Stimulated activated CD4-positive, alpha-beta T cell treated with anti-CD3 and anti-CD28 coated beads, Interleukin-1b, Interleukin-23, amount 100 ng/mL, for 24 hours (primary cell): ENCODE measurements at places on chromosomes 2 and 18.

DNA sequence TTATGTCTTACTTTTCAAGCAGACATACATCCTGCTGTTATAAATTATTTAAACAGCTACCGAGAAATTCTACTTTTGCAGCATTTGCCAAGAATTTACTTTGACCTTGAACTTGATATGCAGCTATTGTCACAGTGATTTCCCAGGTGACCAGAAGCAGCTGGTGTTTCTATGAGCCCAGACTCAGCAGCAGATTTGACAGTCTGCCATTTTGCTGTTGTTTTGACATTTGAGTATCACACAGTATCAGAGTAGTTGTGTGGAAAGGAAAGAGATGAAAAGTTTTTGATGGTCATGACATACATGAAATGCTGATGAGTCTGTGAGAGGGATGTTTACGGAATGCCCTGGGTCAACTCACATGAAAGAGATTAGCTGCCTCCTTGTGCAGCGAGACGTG is 6.6 kb upstream of the CCDC195 start:
- no peak for DNase-seq

DNA sequence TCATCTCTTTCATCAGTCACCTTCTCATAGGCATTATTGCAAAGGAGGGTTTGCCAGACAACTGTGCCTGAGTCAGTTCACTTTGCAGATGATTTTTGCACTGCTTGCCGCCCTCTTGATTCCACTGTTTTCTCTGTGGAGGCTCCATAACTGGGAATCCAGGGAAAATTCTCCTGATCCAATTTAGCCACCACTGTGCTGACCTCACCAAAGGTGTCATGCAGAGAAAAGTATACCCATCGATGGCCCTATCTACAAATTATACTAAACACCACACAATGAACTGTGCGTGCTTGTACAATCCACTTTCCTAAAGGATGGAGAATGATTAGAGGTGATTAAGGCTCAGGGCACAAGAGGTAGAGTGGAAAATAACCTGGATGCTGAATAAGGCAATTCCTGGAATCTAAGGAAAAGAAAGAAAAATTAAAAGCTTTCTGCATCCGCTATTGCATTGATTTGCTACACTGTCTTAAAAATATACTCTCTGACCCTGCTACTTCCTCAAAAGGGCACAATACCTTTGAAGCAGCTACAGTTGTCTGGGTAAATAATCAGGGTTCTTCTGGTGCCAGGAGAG is 409.4 kb downstream of the RIT2 start:
- DNase-seq: no peak

DNA sequence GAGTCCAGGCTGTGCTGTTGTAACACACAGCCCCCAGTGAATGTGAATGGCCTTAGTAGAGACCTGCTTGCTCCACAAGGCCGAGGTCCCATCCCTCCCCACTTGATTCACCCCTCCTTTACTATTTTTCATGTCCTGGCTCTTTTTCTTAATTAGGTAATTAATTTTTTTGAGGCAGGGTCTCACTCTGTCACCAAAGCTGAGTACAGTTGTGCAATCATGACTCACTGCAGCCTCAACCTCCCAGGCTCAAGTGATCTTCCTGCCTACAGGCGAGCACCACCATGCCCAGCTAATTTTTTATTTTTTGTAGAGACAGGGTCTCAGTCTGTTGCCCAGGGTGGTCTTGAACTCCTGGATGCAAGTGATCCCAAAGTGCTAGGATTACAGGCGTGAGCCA is 19.3 kb downstream of the FBLN7 start:
- no peak for DNase-seq

DNA sequence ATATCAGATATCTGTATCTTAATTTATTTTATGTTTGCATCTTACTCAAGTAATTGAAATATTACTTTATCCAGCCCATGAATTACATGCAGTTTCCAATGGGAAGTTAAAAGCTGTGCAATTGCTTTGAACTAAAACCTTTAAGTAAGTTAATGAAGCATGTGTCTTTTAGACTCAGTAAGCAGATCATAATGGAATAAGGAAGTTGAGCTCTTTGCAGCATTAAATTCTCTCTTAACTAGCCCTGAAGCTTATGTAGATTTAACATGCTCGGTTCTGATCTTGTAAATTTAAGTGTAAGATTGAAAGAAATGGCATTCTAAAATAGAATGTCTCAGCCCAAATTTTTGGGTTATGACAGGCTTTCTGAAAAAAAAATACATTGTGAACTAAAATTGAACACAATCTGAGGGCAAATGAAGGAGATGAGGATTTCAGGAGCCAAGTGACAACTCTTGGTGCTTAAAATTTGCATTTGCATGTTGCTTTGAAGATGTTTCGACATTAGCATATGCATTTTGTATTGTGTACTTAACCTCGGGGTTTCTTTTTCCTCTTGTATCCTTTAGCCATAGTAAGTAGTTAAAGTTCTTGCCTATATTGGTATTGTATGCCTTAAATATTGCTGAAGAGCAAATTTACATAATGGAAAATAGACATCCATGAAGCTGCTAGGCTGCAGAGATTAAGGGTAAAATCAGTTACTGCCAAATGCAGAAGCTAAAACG is 297.8 kb upstream of the KCNJ3 start:
- no peak for DNase-seq

DNA sequence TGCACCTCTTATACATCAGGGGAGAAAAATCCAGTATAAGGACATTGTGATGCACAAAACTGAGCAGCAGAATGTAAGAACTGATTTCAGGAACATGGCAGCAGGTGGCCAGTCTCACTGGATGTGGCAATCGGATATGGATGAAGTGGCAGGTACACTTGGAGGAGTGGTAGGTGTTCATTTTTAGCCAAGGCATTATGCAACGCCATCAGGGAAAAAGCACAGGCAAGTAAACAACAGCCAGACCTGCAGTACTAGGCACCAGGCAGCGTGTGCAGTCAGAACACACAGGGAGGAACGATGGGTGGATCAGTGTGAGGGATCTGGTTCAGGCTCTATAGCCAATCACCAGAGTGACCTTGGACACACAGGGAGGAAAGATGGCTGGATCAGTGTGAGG is 77.4 kb upstream of the GCFC2 start:
- DNase-seq: no peak

DNA sequence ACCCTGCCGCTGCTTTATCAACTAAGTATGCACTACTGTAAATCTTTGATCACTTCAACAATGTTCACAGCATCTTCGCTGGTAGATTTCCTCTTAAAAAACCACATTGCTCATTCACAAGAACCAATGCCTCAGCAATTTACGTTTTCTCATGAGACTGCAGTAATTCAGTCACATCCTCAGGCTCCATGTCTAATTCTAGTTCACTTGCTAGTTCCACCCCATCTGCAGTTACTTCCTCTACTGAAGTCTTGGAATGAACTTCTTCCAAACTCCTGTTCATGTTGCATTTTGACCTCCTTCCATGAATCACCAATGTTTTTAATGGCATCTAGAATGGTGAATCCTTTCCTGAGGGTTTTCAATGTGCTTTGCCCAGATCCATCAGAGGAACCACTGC is 35.8 kb downstream of the PRELID3A start:
- DNase-seq: no peak

GRCh38 chr2:172087780-172088244 is 2.5 kb downstream of the DLX1 start:
- DNase-seq: no peak

GRCh38 chr2:14120376-14120775 is 512.1 kb upstream of the LRATD1 start:
- DNase-seq: no peak

DNA sequence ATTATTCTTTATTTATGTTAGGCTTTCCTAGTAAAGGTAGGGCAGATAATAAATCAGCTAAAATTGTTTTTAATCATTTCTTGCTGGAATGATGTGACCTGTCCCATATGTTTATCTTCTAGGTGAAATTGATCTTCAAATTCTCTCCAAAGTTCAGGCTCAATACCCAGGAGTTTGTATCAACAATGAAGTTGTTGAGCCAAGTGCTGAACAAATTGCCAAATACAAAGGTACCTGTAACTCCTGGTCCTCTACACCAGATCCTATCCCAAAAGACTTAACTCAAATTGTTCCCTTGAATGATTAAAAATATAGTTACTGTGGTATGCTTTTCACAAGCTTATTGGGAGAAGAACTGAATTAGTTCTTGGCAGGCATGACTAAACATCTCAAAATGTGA is 36.5 kb downstream of the HNMT start:
- DNase-seq: no peak

DNA sequence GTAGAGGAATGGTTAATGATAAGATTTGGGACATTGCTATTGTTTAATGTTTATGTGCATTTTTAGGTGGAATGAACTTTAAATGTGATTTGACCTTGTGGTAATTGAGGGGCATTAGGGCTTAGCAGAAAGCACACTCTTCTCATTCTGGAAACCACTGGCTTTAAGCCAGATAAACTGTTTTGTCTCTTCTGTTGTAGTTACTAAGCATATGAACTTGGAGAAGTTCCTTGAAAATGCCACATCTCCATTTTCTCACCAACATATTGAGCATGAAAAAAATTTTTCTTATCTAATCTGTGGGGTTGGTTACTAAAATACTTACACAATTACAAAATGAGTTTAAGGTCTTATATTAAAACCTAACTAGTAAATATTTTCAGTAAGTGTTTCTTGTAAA is 70.8 kb upstream of the FSHR start:
- DNase-seq: no peak

- no peak for DNase-seq
These were observed 47.5 kb upstream of the HNRNPA3 start for GRCh38 chr2:177165061-177165583.

GRCh38 chr2:166411473-166412230 is 35.9 kb upstream of the SCN9A start:
- DNase-seq: no peak

DNA sequence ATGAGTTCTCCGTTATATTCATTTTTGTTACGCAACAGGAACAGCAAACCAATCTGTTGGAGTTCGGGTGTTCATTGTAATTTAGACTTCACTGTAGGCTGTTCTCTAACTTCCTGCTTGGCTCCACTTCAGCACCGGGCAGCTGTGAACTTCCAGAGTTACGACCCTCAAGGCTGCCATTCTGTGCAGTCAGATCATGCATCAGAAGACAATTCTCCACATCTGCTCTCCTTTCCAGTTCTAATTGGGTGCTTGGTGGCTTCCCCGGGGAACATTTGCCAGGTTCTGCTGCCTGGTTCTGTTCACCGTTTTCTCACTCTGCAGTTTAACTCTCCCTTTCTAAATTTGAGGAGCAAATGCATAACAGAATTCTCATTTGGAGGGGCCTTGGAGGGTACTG is 237.7 kb downstream of the NYAP2 start:
- no peak for DNase-seq

DNA sequence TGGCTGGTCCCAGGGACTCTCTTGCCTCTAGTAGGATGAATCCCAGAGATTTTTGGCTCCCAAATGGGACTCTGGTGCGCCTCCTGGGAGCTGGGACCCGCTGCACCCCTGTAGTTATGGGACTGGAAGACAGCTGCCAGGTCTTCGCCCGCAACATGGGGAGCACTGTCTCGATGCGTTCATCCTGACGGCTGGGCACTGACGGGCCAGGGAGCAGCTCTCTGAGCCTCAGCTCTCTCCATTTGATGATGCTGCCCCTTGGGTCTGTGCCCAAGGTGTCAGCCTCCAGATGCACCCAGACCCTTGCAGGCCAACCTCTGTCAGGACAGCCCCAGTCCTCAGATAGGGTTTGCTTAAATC is 9.3 kb upstream of the ARMC9 start:
- DNase-seq: no peak

GRCh38 chr2:148992448-148992847 is 46.1 kb upstream of the LYPD6B start:
- DNase-seq: no peak

GRCh38 chr18:23825496-23825895 is 136.2 kb downstream of the LAMA3 start:
- DNase-seq: no peak

DNA sequence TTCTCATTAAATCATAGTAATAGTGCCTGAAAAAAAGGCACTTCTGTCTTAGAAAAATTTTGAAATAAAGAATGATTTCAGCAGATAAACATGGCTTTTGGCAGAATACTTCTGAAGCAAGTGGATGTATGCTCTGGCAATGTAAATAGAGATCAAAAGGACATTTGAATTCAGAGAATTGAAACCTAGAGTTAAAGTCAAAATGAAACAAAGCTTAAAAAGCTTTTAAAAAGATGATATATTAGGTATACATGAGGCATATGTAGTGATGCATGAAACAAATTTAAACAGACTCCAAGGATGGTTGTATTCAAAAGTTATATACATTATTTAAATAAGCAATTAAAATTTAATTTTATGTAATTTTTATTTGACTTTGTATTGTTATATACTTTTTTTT is 1344.5 kb upstream of the TMEFF2 start:
- no peak for DNase-seq

- DNase-seq: no peak
These were observed 323.2 kb downstream of the OSR1 start for GRCh38 chr2:19035238-19035637.

- DNase-seq: no peak
These were observed 1399.0 kb upstream of the ZEB2 start for GRCh38 chr2:145918951-145919350.
